Urinary bladder (tissue), 4 donors: ENCODE measurements at places on chromosomes 5 and 9. TPM values are rescaled to one million over a fixed set of nuclear protein-coding genes. Genes with fewer than 3 reads are reported as not detected.

DNA sequence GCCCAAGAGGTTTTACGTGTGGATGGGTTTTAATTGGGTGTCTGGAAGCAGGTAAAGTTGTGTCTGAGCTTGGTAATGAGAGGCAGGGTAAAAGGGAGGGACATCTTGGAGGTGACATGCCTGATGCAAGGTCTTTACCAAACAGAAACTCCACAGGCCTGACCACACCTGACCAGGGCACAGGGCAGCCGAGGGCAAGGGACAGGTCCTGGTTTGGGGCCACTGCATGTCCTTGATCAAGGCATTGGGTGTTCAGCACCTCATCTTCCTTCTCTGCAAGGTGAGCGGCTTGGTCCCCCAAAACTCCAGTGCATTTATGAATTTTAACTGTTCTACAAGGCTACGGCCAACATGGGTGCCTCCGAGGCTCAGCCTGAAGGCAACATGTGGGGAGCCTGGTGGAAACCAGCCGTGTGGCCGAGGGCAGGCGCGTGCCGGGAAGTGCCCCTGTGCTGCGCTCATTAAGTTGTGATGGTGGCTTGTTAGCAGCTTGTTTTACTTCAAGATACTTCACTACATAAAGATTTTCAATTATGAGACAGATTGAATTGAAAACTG is 30.7 kb upstream of the LPCAT1 start:
- DNase-seq, result no peak

The IFNK gene
- polyA plus RNA-seq, result not detected

GRCh38 chr5:76269259-76269931 is 133.7 kb upstream of the IQGAP2 start:
- no peak for DNase-seq

- DNase-seq, result no peak
Observed at GRCh38 chr5:180673371-180674089, 24.1 kb upstream of the FLT4 start.

DNA sequence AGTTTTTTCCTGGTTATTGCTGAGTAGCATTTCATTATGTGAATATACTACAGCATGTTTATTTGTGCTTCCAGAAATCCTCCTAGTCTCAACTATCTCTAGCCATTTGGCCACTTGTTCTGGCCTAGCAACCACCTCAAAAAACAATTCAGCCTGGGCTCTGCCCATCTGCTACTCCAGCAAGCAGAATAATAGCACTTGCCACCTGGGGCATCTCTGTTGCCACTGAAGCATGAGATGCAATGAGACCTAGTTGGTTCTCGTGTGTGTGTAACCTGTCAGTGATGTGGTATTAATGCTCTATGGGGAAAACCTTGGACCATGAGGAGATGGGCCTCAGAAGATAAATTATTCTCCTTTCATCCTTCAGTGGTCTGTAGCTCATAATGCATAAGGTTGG is 129.5 kb downstream of the RNF180 start:
- no peak for DNase-seq

GRCh38 chr5:16549491-16550206 is 67.1 kb downstream of the RETREG1 start:
- no peak for DNase-seq
